Activated CD4-positive, alpha-beta T cell treated with anti-CD3 and anti-CD28 coated beads, Interleukin-2, amount 10 ng/mL, durations not matched to agents 24 days and 14 days (primary cell): ENCODE measurements at places on chromosomes 7 and 10.

DNA sequence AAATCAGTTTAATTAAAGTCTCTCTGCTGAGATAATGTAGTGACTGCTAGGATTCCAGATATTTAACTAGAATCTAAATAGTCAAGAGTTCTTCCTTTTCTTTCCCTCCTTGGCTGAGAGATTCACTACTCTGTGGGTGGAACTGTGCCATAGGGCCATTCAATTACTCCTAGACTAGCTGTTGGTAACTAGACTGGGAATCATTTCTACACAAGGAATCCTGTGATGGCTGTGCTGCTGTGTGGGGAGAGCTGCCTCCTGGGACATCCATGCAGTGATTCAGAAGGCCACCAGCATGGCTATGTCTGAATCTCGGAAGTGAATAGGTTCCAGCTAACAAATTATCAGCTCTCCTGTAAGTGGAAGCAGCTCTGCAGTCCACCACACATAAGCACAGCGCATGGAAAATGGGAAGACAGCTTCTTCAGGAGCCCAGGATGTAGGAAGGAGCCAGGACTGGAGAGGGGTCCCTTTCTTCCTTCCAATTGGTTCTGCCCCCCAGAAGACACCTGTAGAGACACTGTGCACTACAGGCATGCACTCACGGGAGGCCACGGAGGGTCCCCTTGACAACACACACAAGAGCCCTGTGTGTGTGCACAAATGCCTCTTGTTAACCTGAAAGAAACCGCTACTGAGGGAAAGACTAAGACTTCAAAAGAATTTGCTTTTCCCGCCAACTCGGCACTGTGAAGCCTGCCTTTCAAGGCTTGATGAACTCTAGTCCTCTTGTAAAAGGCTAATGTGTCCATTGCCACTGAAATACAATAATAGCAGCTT, 66.5 kb downstream of the SCRN1 start:
- H3K27ac ChIP-seq: no peak overlapping the region
- H3K4me3 ChIP-seq: no peak overlapping the region

DNA sequence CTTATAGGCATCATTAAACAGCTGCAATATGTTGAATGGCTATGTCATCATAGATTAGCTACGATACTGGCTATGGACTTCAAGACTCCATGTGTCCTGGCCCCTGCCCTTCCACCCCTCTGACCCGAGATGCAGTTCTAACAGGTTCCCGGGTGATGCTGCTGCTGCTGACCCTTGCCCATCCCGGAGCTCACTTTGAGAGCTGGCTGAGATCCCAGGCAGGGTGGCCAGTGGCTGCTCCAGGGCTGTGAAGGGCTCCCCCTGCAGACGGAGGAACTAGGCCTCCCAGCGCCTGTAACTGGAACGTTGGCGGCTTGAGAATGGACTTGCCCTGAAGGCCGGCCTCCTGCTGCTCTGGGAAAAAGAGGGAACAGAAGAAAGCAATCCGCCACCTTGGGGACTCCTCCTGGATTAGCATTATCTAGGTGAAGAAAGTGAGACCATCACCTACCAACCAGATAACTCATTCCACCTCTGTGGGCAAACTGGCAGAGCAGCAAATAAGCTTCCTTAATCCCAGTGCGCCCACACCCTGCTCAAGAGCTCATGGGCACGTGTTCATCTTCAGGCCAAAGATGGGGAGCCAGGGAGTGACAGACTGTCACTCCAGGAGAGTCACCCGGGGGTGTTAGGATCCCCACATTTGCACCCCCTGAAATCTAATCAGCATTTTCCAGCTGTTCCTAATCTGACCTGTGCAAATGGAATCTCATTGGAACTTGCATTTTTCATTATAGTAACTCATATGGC, 56.8 kb downstream of the PARP12 start:
- no peak for DNase-seq
- peaks cover 4% of the 10 kb centered on the region for H3K4me1 ChIP-seq
- H3K27ac ChIP-seq: no peak overlapping the region
- no peak overlapping the region for H3K4me3 ChIP-seq
- no peaks in the 10 kb centered on the region for H3K36me3 ChIP-seq
- peaks cover 2% of the 10 kb centered on the region for H3K27me3 ChIP-seq

GRCh38 chr10:129755158-129755591, 208.9 kb downstream of the EBF3 start:
- H3K36me3 ChIP-seq: no peaks in the 10 kb centered on the region
- DNase-seq: peak; percentile 37
- no peak overlapping the region for H3K27ac ChIP-seq
- H3K4me3 ChIP-seq: no peak overlapping the region
- peaks cover 7% of the 10 kb centered on the region for H3K4me1 ChIP-seq

DNA sequence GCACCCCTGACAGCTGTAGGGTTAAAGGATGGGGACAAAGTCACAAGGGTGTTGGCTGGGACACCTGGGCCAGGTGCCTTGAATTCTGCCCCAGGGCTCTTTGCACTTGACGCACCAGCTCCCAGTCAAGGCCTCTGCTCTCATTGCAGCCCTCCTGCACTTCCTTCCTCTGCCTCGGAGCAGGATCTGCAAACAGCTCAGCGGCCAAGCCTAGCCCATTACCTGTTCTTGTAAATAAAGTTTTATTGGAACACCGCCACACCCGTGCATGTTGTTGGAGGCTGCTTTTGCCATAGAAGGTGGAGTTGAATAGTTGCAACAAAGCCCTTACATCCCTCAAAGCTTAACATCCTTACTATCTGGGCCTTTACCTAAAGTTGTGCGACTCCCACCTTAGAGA, 483.8 kb upstream of the FOXK1 start:
- H3K36me3 ChIP-seq: no peaks in the 10 kb centered on the region
- DNase-seq: no peak
- H3K27me3 ChIP-seq: no peaks in the 10 kb centered on the region
- no peak overlapping the region for H3K4me3 ChIP-seq
- H3K4me1 ChIP-seq: no peaks in the 10 kb centered on the region
